ENCODE measurements at places on chromosomes 11 and 22.

- no peak for DNase-seq
These were observed 14.2 kb upstream of the OR6A2 start for GRCh38 chr11:6813656-6814055.

DNA sequence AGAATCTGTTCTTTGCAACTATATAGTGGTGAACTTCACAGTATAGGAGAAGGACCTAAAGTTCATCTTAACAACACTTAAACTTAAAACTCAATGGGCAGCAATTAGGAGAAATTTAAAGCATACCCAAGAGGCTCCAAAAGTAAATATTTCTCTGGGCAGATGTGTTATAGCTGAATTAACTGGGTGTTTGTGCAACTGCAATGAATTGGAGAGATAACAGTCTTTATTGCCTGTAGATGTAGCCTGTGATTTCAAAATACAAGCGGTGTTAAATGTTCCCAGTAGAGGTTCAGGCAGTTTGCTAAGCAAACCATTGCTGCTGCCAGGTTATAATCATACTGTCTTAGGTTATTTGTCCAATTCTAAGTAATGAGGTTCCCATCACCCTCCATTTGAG is 294.1 kb upstream of the MTNR1B start:
- no peak for DNase-seq

DNA sequence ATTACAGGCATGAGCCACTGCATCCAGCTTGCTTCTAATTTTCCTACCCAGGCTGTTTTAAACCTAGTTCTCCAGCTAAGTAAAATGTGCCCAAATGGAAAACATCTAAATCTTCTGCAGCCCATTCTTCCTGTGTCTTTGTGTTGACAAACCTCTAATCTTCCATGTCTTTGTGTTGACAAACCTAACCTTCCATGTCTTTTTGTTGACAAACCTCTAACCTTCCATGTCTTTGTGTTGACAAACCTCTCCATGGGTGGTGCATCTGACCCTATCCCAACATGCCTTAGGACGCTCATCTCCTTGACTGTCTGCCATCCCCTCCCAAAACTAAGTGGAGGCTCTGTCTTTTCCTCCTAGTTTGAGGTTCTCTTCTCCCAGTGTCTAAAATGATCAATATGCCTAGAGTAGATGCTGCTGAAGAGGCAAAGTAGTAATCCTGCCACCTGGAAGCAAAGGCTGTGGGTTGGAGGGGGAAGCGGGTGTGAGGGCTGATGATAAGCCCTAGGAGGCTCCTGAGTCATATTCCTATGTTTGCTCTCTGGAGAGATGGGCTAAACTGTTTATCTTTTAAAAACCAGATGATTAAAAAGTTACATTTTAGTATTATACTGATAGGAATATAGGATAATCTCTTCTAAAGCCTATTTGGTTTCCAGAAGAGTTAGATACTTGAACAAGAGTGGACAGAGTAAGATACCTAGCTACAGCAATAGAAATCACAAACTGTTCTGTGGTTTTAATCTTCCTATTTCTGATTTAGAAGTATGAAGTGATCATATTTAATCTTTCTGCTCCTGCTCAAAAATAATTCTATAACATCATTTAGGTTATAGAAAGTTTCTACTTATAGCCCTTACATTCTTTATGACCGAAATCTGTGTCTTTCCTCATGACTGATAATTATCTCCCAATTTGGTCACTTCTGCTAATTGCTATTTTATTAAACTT is 7.9 kb downstream of the FEN1 start:
- DNase-seq = no peak

GRCh38 chr11:367956-368413 is 1.3 kb upstream of the B4GALNT4 start:
- DNase-seq = no peak

DNA sequence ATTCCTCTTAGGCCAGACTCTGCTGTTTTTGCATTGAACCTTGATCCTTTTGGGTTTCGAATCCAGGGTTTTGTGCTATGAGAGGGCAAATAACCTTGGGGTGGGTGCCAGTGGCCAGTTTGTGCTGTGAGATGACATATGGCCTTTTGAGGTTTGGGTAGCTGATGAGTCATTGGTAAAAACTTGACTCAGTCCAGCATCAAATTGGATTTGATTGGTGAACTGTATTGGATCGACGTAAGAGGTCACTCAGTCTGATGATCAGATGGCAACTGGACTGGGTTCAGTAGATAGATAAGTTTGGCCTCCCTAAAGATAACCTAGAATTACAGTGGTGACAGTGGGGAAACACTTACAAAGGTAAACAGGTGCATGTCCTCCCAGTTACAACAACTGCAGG is 41.0 kb upstream of the XKR3 start:
- DNase-seq = no peak

DNA sequence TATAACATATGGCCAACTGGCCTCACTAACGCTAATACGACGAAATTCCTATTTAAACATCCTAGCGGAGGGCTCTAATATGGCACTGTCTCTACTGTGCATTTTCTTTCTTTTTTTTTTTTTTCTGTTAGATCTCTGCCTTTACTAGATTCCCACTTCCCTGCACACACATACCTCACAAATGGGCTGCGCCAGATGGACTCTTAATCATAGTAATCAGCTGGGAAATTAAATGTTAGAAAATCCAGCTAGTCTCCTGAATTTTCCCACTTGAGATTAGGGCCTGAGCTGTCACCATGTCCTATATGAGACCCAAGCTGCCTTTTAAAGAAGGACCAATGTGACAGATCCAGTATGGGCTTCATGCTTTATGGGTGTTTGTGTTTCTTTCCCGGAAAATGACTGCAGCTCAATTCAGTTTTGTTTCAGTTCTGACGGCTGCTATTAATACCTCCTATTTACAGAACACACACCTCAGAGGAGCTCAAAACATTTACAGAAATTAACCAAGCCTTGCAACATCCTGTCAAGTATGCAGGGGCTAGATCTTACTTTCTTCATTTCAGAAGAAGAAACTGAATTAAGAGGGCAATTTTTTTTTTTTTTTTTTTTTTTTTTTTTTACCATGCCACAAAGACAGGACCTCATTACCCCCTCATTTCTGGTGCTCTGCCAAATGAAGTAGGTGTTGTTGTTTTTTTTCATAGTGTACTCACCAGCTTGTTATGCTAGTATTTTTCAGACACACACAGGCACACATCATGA is 49.8 kb upstream of the BLID start:
- no peak for DNase-seq

- no peak for DNase-seq
These were observed 42.2 kb downstream of the PDE2A start for GRCh38 chr11:72631806-72632731.

DNA sequence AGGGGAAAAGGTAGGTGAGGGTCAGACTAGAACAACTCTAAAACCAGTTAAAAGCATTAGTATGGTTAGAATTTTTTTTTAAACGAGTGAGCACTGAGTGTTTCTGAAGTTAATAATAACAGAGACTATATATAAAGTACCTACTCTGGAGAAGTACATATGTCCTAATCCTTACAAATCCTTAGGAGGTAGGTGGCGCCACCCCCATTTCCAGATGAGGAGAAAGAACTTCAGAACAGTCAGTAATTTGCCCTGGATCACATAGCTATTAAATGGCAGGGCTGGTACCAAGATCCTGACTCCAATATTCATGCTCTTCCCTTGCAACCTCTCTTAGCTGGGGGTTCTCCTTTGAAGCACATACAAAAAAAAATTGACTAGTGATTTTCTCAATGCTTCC is 80.5 kb downstream of the CLPB start:
- peak; percentile 26 for DNase-seq

DNA sequence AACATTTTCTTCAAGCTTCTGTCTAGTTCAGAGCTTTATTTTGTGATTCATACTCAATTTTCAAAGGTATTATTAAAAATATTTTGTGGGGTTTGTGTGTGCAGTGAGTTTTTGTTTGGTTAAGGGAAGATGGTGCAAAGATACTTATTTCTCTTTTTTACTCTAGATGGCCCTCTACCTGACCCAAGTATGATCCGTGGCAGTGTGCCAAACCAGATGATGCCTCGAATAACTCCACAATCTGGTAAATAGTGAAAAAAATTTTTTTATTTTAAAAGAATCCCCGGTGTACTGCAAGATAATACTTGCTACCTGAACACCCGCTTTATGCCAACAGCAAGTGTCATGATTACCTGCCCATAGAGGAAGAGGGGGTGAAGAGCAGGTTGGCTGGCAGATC is 54.2 kb downstream of the EP300 start:
- DNase-seq = no peak

DNA sequence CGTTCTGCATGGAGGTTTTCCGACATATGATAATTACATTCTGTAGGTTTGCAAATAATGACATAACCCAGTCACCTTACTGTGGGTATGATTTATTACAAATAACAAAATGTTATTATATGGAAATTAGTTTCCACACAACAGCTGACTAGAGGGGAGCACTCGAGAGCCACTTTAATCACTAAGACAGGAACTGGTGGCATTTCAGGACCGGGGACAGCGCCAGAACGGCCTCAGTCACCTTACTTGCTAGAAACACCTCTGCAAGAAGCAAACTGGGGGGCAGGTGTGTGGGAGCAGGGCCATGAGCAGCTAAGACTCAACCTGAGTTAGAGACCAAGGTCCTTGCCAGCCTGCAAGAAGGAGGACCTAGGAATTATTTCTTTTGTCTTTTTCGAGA is 199.9 kb downstream of the DSCAML1 start:
- DNase-seq = peak; percentile 76

DNA sequence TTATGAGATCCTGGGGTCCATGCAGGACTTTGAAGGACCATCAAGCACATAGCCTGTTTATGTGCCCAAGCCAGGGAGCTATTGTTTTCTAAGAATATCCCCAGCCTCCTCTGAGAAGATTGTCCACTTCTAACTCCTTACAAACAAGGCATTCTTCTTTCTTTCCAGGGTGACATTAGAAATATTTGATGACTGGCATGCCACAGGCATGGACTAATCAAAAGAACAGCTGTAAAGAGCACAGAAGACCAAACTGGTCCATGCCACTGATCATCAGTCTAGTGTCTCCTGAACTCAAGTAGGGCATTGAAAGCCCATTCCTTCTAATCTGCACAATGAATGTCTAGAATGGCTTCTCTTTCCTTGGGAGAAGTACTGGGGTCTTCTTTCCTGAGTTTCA is 24.9 kb upstream of the LMO2 start:
- no peak for DNase-seq

DNA sequence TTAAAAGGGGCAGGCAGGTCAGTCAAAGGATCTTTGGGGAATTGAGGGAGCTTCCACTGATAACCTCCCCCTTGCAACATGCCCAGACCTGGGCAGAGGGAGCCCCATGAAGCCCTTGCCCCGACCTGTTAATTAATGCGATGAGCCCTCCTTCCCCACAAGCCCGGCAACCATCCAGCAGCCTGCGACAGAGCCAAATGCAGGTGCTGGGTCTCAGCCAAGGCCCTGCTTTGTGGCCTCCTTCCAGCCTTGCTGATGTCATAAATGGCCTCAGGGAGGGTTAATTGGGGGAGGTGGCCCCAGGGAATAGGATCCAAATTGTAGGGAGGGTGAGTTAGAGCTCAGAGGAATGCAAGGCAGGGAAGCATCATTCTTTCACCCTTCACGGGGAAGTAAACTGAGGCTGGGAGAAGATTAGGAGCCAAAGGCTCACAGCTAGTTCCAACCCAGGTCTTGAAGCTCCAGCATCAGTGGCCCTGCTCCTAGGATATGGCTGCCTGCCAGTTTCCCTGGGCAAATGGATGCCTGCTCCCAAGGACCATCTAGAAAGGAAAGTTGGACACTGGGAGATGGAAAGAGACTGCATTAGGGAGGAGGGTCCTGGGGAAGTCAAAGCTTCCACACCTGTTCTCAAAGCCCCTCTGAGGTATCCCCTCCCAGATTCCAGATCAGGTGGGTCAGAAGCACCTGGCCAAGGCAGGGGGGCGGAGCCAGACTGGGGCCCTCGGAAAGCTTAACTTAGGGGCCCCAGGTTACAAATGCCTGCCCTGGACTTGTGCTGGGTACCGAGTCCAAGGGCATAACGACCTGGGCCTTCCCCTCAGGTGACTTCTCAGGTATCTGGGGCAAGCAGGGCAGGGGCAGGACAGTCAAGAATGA is 34.1 kb downstream of the LMO1 start:
- DNase-seq = no peak

GRCh38 chr22:38403812-38404211 is 51.2 kb downstream of the KCNJ4 start:
- DNase-seq = no peak

GRCh38 chr11:94128746-94129511 is at the start of gene PANX1:
TSS of gene PANX1 (plus strand) at chr11:94128841. CDS start at chr11:94129313, 472 bp downstream.
- peak; percentile 82 for DNase-seq

GRCh38 chr22:17065433-17065832 is 19.4 kb upstream of the IL17RA start:
- no peak for DNase-seq

GRCh38 chr11:11856638-11857037 is 14.9 kb downstream of the USP47 start:
- no peak for DNase-seq

DNA sequence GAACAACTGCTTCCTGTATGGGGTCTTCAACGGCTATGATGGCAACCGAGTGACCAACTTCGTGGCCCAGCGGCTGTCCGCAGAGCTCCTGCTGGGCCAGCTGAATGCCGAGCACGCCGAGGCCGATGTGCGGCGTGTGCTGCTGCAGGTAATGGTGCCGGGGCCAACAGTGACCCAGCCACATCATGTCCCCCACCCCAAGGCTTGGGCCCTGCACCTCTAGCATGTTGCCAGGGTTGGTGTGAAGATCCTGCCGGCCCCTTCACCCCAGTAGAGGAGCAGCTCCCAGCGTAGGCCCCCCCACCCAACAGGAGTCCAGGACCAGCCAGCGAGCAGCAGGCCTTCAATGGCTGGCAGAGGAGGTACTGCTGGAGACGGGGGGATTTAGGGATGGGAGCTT is 15.9 kb downstream of the TAB1 start:
- no peak for DNase-seq

- no peak for DNase-seq
These were observed 82.1 kb downstream of the KCNQ1 start for GRCh38 chr11:2526808-2527381.

- no peak for DNase-seq
These were observed 3.7 kb downstream of the LRRC32 start for GRCh38 chr11:76666830-76667229.

- no peak for DNase-seq
These were observed 30.3 kb upstream of the PISD start for GRCh38 chr22:31692186-31692886.

- DNase-seq = no peak
These were observed 40.9 kb upstream of the LIPT2 start for GRCh38 chr11:74534216-74534945.

GRCh38 chr22:45208993-45209838 is 31.5 kb downstream of the KIAA0930 start:
- peak; percentile 50 for DNase-seq
